H1 (cell line): ENCODE measurements at places on chromosomes 7 and 10.

- no peak overlapping the region for H3K4me3 ChIP-seq
- no peak for DNase-seq
- no peak overlapping the region for H3K27ac ChIP-seq
- no peaks in the 10 kb centered on the region for H3K27me3 ChIP-seq
- no peaks in the 10 kb centered on the region for H3K36me3 ChIP-seq
Measured at GRCh38 chr10:112005044-112005443, 178.5 kb downstream of the GPAM start.

DNA sequence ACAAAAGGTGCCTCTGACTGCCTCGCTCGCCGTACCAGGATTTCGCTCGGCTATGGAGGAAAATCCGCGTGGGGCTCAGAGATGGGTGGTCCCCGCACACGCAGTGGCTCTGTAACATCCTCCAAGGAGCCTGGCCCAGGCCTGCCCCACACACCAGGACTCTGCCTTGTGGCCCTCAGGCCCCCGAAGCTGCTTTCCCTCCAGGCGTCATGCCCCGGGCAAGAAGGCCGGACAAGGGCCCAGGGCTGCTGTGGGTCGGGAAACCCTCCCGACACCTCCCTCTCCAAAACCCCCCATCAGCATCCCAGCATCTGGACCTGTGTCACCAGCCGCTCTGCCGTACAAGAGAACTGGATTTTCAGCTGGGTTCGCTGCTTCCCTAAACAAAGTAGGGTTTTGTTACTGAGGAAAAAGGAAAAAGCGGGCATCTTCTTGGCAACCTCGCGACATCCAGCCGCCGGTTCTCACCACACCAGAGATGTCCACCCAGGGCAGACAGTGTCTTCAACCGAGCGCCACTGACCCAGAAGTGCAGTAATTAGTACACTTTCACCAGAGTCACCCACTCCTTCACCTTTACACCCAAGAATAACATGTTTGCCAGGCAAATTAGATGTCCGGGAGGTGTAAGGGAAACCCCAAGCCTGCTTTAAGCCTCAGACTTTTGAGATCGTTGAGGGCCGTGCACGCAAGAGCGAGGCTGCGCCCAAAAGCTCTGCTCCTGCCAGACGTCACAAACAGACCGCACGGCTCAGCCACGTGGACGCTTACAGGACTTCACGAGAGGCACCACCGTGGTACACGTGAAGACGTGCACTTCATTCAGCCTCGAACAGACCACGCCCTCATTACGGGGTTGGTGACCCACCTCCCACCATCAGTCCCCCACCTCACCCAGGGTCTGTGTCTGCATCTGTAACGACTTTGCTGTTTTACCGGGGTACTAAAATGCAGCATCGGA lies 62.2 kb downstream of the DIP2C start:
- no peak overlapping the region for H3K27ac ChIP-seq
- H3K4me3 ChIP-seq: no peak overlapping the region
- no peaks in the 10 kb centered on the region for H3K36me3 ChIP-seq

- no peak overlapping the region for H3K27ac ChIP-seq
- peak; percentile 38 for DNase-seq
- H3K36me3 ChIP-seq: no peaks in the 10 kb centered on the region
- H3K4me1 ChIP-seq: peaks cover 3% of the 10 kb centered on the region
- H3K27me3 ChIP-seq: no peaks in the 10 kb centered on the region
Measured at GRCh38 chr10:31036209-31036608, 4.5 kb upstream of the ZNF438 start.

DNA sequence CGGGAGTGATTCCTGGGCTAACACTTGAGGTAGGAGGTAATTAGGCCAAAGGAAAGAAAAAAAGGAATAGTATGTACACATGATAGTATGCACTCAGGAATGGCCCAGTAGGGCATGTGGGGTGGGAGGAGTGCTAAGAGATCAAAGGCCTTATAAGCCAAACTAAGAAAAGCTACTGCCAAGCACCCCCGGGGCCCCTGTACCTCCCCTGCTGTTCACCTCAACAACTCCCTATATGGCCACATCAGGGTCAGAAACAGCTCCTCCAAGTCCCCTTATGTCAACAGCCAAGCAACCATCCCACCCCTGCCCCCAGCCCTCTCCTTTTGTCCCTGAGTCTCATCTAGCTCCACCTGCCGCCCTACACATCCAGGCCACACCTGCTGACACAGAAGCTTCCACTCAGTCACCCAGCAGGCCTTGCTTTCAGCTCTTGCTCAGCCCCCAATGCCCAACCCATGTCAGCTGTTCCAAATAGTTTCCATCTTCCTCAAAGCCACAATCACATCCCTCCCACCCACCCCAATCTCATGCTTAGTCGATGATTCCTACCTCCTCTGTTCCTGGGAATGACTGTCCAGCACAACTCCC lies 80.2 kb downstream of the SORBS1 start:
- no peaks in the 10 kb centered on the region for H3K36me3 ChIP-seq
- 0 out of 2 replicates have a peak overlapping the region, but pooled peaks have one; percentile 21 for H3K27ac ChIP-seq
- no peaks in the 10 kb centered on the region for H3K27me3 ChIP-seq
- H3K4me1 ChIP-seq: peaks cover 10% of the 10 kb centered on the region

DNA sequence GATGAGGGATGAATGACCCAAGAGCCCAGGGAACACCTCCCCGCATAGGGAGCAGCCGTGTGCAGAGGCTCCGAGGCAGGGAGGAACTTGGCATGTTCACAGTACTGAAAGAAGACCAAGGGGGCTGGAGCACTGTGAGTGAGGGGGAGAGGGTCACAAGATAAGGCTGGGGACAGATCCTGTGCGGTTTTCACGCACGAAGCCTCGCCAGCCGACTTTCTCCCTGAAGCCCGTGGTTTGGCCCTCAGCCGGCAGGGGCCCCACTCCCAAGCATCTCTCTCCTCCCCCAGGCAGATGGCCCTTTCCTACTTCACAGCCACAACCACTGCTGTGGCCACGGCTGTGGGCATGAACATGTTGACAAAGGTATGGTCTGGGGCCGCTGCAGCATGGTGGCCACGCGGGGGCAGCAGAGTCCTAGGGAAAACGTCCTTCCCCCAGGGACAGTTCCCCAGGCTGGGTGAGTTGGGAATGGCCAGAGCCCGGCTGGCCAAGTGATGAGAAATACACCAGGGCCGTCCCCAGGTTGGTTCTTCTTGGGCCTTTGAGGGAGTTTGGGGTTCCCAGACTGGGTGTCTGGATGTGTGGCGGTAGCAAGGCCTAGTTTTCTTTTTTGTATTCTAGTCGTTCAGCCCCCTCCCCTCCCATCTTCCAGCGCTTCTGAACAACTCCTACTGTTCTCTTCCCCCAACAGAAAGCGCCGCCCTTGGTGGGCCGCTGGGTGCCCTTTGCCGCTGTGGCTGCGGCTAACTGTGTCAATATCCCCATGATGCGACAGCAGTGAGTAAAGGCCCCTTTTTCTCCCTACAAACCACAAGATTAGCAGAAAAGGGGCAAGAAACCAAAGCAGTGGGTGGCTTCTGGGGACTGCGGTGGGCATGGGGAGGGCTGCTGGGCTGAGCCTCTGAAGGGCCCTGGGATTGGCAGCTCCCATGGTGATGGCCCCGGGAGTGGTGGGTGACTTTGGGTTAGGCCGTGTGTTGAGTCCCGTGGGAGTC lies 14.4 kb upstream of the WBP1L start:
- H3K27me3 ChIP-seq: no peaks in the 10 kb centered on the region
- no peak overlapping the region for H3K4me3 ChIP-seq
- no peaks in the 10 kb centered on the region for H3K4me1 ChIP-seq
- DNase-seq: no peak
- H3K27ac ChIP-seq: 0 out of 2 replicates have a peak overlapping the region, but pooled peaks have one; percentile 1
- H3K36me3 ChIP-seq: peaks cover 39% of the 10 kb centered on the region

GRCh38 chr10:119207713-119208552 lies 562 bp downstream of the GRK5 start:
- peak; percentile 81 for DNase-seq
- peaks cover 5% of the 10 kb centered on the region for H3K4me1 ChIP-seq
- H3K4me3 ChIP-seq: peak overlapping the region; percentile 63
- H3K36me3 ChIP-seq: no peaks in the 10 kb centered on the region

DNA sequence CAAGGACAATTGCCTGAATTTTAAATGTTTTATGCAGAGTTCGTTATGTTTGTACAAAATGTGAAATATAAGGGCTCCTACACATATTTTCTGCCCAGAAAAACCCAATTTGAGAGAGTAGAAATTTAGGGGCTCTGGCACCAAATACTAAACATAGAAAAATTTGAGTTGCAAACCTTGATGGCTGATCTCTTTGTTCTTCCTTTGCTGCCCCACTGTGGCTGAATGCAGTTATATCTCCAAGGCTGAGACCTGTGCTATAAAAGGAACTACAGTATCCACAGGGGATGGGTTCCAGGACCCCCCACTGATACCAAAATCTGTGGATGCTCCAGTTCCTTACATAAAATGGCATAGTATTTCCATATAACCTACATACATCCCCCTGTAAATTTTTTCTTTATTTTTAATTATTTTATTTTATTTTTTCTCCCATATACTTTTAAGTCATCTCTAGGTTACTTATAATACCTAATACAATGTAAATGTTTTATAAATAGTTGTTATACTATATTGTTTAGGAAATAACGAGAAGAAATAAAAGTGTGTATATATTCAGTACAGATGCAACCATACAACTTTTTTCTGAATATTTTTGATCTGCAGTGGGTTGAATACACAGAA lies 22.5 kb downstream of the CFAP43 start:
- H3K4me1 ChIP-seq: no peaks in the 10 kb centered on the region
- H3K36me3 ChIP-seq: no peaks in the 10 kb centered on the region
- H3K27ac ChIP-seq: no peak overlapping the region
- H3K27me3 ChIP-seq: no peaks in the 10 kb centered on the region
- DNase-seq: peak; percentile 48
- no peak overlapping the region for H3K4me3 ChIP-seq

DNA sequence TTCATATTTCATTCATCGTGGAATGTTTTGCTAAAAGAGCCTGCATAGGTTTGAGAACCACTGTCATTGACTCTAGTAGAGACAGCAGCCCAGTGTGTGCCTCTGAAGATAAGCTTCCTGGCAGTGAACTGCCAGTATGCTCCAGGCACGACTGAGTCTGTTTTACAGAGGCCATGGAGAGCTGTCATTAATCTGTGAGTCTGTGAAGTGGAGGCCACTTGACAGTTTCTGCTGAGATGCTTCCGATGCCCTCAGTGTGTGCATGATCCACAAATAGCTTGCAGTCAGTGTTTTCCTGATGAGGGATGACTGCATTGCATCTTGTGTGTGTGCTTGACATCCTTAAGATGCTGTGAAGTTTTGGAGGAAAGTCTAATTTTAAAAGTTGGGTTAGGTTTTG lies 162.2 kb downstream of the PFKFB3 start:
- H3K4me3 ChIP-seq: no peak overlapping the region
- no peaks in the 10 kb centered on the region for H3K36me3 ChIP-seq
- no peaks in the 10 kb centered on the region for H3K27me3 ChIP-seq
- H3K4me1 ChIP-seq: peaks cover 14% of the 10 kb centered on the region

GRCh38 chr7:43278088-43278644 lies 165.7 kb downstream of the HECW1 start:
- no peaks in the 10 kb centered on the region for H3K4me1 ChIP-seq
- DNase-seq: no peak
- no peaks in the 10 kb centered on the region for H3K36me3 ChIP-seq

DNA sequence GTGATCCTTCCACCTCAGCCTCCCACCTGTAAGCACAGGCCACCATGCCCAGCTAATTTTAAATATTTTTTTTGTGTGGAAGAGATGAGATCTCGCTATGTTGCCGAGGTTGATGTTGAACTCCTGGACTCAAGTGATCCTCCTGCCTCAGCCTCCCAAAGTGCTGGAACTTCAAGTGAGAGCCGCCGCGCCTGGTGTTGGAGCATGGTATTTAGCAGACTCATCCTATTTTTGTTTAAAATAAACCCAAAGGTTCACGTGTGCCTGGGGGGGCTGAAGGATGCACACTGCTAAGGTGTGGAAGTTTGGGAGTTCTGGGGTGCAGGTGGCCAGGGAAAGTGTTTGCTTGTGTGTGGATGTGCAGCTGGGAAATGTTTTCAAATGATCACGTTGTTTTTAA lies 18.1 kb downstream of the PDGFA start:
- peaks cover 4% of the 10 kb centered on the region; the same call in 1 of the 2 replicates for H3K36me3 ChIP-seq
- no peaks in the 10 kb centered on the region; the same call in 1 of the 2 replicates for H3K4me1 ChIP-seq
- no peak overlapping the region for H3K27ac ChIP-seq
- no peaks in the 10 kb centered on the region; the same call in 1 of the 2 replicates for H3K27me3 ChIP-seq
- DNase-seq: no peak
- no peak overlapping the region for H3K4me3 ChIP-seq

DNA sequence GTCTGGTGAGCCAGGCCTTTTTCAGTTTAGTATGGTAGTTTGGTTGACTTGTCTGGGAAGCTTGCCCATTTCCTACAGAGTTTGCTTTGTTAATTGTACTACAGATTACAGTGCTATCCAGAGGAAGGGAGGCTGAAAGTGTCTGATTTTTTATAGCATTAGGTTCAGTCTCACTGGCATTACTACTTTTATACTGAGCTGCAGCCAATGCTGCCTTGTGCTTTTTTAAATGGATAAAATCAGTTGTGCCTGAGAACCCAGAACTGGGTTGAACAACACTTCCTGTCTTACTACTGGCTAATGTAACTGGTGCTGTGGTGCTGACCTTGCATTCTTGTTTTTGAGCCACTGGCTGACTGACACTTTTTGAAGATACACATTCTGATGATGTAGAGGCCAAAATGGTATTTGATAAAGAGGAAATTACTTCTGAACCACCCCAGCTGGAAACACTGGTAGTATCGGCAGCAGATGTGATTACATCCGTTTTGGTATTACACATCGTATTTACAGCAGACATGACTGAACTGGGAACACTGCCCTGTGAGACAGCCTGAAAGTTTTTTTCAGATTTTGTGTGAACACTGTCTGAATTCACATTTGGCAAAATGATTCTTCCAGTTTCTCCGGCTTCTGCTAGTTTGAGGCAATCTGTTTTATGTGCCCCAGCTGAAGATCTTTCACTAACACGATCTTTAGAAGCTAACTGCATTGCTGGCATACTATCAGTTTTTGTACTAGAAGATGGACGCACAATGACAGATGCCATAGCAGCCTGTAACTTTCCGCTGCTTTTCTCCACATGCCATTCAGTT lies 74.1 kb downstream of the NRBF2 start:
- no peaks in the 10 kb centered on the region; the same call in 1 of the 2 replicates for H3K4me1 ChIP-seq
- peaks cover 9% of the 10 kb centered on the region for H3K36me3 ChIP-seq
- no peak overlapping the region for H3K4me3 ChIP-seq
- H3K27me3 ChIP-seq: no peaks in the 10 kb centered on the region
- no peak for DNase-seq

GRCh38 chr10:97577701-97578100 lies 5.1 kb downstream of the ANKRD2 start:
- no peaks in the 10 kb centered on the region for H3K27me3 ChIP-seq
- no peak for DNase-seq
- H3K27ac ChIP-seq: no peak overlapping the region
- H3K4me3 ChIP-seq: no peak overlapping the region
